Activated CD4-positive, alpha-beta T cell treated with anti-CD3 and anti-CD28 coated beads, Interleukin-2, amount 50 U/mL, for 1 hour (primary cell): ENCODE measurements at places on chromosomes 6 and 20.

GRCh38 chr6:156725712-156726111, 51.5 kb upstream of the ARID1B start:
- DNase-seq, result no peak

GRCh38 chr20:4815628-4816027, 93.9 kb downstream of the PRND start:
- DNase-seq, result no peak

GRCh38 chr20:51211191-51211590, 188.3 kb upstream of the KCNG1 start:
- DNase-seq, result no peak

GRCh38 chr20:24964506-24964840, 15.4 kb downstream of the CST7 start:
- DNase-seq, result no peak

DNA sequence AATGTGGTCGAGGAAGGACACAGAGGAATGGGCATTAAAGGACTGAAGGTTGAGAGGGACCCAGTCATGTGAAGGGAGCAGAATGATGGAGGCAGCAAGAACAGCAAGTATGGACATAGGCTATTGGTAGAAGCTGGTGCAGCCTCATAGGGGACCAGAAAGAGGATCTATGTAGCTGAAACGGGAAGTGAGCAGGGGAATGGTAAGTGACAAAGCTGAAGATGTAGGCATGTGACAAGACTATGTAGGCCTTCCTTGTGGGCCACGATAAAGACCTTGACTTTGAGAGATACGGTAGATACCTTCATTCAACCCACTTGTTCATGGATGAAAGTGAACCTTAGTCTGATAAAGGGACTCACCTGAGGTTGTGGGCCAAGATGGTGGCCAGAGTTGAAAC, 3.5 kb downstream of the CTNNBL1 start:
- no peak for DNase-seq

GRCh38 chr20:24786646-24787045, 162.4 kb upstream of the CST7 start:
- no peak for DNase-seq

- DNase-seq, result no peak
These were observed 424.8 kb downstream of the QKI start for GRCh38 chr6:163839296-163839695.

DNA sequence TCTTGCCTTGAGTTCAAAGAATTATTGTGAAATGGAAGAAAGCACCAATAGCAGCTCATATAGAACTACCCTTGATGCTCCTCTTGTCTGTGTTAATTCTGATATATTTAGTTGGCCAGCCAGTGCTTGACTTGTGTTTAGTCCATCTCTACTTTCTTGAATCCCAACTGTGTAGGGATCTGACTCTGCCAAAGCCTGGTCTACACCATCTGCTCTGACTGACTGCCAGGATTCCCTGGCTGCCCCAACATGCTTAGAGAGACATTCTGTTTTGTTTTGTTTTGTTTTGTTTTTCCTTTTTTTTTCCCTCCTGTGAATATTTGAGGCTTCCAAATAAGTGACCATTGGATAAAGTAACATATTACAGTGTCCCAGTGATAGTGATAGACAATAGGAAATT, 953.7 kb upstream of the MANEA start:
- no peak for DNase-seq

- DNase-seq, result no peak
These were observed 120.5 kb downstream of the SCML4 start for GRCh38 chr6:107703606-107704005.

DNA sequence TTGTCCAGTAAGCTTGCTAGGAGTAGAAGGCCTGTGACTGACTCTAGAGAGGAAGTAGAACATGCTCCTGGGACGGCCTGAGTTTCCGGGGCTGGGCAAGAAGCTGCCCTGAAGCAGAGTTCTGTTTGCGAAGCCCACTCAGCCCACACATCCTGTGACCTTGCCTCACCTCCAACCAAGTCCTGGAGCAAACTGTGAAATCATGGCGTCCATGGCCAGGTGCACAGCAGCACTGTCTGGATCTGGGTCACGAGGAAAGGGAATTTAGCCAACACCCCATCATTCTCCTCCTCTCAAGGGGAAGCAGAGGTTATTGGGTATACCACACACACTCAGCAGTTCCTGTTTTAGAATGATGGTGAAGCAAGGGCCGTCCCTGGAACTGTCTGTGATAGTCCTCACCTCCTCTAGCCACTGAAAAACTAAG, 87.5 kb downstream of the CRYBG1 start:
- DNase-seq, result peak; percentile 4

DNA sequence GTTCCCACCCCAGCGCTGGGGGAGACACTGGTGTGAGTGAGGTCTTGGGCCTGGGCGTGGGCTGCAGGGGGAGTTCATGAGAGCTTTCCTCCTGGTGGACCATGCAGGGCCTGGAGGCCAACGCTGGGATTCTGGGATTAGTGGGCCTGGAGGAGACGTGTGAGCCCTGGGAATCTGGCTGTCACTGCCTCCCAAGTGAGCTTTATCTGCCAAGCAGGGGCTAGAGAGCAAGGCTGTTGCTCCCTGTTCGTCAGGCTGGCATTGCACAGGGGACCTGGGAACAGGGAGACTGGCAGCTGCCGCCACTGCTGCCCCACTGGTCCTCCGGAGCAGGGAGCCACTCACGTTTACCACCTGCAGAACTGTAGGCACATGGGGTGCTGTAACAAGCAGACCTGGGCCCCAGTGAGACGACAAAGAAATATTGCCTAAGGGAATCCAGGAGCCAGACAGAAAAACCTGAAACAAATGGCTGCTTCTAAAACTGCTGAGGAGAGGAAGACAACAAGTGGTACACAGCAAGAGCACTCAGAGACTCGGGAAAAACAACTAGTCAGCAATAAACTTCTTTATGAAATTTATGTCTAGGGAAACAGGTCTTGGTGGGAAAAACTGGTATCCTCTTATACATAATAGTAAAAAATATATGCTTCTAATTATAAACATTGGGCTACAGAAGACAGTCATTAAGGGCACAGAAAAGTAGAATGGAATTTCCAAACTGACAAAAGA, 45.2 kb downstream of the PPP1R3G start:
- no peak for DNase-seq

DNA sequence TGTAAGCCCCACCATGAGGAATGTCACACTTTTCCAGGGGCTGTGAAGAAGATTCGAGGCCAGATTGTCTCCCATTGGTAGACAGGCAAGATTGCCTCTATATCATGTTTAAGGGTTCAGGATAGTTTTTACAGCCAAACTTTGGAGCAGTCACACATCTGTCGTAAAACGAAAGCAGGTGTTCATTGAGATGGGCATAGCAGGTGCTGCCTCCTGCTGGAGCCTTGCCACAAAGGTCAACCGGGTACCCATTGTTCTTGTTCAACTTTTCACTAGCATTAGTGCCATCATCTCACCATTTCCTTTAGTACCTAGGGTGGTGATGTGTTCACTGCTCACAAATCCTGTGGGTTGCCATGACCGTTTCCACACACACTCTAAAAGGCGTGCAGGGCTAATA, 198.3 kb downstream of the HTR1B start:
- DNase-seq, result no peak

DNA sequence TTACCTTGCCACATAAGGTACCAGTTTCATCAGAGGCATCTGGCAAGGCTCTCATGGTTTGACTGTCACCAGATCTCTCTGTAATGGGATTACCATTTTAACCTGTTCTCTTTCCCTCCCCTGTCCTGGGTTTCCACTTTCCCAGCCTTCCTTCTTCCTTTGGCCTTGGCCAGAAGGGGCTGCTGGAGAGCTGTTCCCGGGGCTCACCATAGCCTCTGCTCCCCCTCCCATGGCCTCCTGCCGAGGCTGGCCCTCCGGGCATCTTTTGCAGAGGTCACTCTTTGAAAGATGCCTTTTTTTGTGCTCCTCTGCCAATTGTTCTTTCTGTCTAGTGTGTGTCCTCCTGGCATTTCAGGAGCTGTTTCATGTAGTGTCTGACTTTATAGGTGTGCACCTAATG, 100.7 kb upstream of the SCP2D1 start:
- DNase-seq, result no peak

DNA sequence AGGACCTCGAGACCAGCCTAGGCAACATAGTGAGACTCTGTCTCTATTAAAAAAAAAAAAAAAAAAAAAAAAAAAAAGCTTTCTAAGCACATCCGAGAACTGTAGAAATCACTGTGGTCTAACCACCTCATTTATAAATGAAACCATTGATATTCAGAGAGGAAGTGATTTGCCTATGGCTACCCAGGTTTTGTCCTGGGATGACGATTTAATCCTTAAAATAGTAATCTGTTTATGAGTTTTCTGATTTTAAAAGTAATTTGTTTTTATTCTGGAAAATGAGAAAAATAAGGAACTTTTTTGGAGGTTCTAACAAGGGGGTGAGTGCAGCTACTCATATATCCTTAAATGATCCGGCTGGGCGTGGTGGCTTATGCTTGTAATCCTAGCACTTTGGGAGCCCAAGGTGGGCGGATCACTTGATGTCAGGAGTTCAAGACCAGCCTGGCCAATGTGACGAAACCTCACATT, 6.5 kb upstream of the BTN3A2 start:
- no peak for DNase-seq

DNA sequence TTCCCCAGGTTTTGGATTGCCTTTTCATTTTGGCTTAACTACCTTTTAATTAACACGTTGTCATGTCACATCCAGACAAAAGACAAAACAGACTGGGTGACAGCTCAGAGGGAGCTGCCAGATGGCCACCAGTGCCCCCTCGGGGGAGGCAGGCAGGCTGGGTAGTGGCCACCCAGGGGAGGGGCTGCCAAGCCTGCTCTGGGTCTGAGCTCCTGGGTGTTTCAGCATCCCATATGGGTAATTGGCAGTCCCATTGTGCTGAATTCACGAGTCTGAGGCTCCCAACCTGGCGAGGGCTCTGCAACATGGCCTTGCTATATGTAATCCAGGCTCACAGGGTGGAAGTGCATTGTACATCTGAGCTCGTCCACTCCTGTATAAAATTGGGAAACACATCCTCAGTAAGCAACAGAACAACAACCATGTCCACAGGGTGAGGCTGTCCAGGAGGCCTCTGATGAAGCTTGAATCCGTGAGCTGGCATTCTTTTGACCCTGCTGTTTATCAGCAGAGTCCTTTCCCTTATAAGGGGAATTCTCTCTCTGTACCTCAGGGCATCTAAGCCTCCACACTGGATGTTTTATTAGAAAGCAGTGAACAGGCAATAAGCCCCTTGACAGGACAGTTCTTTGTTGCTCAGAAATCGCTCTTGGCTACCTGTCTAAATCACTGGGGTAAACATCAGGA, 111.7 kb upstream of the SLC22A23 start:
- no peak for DNase-seq

DNA sequence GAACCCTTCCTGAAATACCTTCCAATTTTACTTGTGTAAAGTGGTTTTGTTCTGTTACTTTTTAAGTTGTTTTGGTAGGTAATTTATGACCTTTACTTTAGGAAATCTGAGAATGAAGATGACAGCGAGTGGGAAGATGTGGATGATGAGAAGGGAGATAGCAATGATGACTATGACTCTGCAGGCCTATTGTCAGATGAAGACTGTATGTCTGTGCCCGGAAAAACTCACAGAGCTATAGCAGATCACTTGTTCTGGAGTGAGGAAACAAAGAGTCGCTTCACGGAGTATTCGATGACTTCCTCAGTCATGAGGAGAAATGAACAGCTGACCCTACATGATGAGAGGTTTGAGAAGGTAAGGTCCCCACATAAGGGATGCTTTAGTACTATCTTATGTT, 6.6 kb upstream of the ZC2HC1B start:
- DNase-seq, result no peak

GRCh38 chr20:58746620-58747019, 54.0 kb downstream of the NPEPL1 start:
- no peak for DNase-seq

GRCh38 chr6:116373940-116374339, 3.2 kb downstream of the DSE start:
- DNase-seq, result no peak

DNA sequence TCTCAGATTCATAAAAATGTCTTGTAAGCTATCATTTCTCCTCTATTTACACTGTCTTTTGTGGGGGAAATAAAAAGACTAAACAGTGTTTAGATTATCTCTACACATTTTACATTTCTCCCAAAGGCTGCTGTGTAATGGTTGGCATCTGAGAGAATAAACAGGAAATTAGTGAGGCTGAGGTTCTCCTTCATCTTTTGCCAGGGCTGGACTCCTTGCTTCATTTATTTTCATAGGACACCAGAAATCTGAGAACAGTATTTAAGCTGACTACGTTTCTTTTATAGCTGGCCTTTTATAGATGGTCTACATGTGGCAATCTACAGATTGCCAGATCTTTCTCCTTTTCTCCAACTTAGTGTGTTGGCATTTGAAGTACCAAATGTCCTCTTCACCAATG, 41.5 kb downstream of the PLCB4 start:
- DNase-seq, result no peak

DNA sequence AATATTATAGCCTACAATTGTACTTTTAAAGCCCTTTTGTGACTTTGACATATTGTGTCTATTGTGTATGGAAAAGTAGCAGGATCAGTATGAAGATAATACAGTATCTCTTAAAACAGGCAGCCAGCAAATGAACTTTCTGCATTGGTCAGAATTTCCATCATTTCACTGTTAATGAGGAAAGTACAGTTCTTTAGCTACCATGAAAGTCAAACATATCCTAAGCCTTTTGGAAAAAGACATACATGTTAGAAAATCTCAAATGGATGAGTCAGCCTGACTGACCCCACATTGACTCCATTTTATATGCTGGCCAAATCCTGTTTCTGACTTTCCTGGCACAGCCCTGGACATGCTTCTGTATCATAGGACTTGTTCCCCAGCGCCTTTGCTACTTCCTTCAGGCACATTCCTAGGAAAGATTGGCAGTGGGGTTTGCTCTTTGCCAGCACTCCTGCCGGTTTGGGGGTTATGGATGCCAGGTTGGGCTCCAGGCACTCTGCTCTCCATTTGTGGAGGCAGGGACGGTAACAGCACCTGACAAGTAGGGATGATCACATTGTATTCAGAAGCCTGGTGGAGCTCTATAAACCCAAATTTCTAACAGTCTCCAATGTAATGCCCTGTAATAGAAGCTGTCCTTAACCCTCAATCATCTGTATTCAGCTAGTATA, 43.7 kb downstream of the TOP1 start:
- no peak for DNase-seq

- DNase-seq, result no peak
These were observed 80.9 kb downstream of the PLCB4 start for GRCh38 chr20:9149796-9150195.

DNA sequence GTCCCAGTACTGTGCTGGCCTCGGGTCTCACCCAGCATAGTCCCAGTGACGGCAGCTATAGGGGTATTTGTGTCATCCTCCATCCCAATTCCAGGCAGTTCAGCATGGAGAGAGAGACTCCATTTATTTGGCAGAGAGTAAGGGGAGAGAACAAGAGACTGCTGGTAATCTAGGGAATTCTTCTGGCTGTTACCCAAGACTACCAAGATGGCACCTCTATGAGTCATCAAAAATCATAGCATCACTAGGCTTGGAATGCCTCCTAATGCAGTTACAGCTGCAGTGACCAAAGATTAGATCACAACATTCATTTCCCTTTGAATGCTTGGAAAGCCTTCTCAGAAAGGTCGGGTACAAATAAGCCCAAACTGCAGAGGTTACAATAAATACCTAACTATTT, 660.4 kb upstream of the FLRT3 start:
- DNase-seq, result no peak

GRCh38 chr20:38445381-38445796, 10.3 kb upstream of the SNHG17 start:
- no peak for DNase-seq
